Stimulated activated CD8-positive, alpha-beta memory T cell treated with anti-CD3 and anti-CD28 coated beads, Interleukin-4, amount 100 ng/mL, for 4 hours (primary cell): ENCODE measurements at places on chromosomes 5 and 9.

DNA sequence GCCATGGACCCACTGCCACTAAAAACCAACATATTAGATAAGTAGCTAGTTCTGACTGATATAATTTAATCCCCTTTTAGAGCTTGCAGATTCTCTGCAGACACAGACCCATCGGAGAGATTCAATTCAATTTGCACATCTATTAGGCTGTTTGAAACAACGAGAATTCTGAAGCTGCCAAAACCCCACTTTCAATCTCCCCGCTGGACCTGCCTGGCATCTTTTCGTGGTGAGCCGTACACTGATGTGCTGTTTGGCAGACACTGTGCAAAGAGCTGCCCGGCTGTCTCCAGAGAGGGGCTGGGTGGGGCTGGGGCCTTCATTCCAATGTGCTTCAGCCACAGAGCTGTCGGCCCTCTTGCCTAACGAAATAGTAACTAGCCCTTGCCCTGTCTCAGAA is 42.1 kb upstream of the FAM240B start:
- DNase-seq = no peak

- DNase-seq = no peak
Measured at GRCh38 chr9:21543187-21543586, 61.1 kb upstream of the IFNE start.

DNA sequence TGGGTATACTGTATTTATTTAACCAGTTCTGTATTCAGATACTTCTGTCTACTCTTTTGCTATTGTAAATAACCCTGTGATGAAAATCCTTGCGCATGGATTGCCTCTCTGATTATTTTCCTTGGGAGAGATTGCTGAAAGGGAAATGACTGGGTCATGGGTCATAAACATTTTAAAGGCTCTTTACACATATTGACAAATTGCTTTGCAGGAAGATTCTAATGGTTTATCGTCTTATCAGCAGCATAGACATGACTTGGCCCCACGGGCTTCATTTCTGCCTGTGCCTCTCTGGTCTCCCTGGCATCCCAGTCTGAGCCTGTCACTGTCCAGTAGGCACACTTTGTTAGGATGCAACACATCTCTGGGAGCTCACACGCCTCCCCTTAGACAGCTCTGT is 52.3 kb downstream of the RGS3 start:
- no peak for DNase-seq

DNA sequence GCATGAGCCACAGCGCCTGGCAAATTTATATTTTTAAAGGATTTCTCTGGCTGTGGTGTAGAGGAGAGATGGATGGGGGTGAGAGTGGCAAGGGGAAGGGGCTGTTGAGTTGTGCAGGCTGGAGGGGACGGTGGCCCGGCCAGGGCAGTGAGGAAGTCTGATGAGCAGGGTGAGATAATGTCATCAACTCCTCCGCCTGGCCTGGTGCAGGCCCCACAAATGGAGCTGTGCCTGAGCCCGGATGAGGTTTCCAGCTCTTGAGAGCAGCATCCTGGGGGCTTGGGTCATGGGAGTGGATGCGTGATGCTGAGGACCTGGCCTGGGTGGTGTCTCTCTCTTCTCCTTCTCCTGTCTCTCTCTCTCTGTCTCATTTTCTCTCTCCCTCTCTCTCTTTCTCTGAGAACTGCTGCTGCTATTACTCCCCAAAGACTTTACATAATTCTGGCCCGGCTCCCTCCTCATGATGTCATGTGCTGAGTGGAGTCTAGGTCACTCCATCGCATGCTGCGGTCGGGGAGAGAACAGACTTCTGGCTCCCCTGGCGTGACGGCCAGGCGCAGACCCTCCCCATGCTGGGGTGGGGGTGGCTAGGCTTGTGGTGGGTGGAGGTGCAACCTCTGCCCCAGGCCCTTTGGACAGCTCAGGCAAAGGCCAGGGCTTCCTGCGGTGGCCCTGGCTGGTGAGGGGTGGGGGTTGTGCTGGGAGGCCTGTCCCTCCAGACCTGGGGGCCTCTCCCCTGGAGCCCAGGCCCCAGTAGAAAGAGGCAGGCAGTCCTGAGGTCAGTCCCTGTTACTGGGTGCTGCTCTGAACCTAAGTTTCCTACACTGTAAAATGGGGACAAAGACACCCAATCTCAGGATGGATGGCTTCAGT is 26.4 kb downstream of the FGF18 start:
- DNase-seq = no peak

- DNase-seq = no peak
Measured at GRCh38 chr9:78612091-78612490, 315.2 kb downstream of the PSAT1 start.

- no peak for DNase-seq
Measured at GRCh38 chr9:82606071-82606470, 456.9 kb downstream of the RASEF start.

- DNase-seq = no peak
Measured at GRCh38 chr5:68336200-68336599, 120.6 kb downstream of the PIK3R1 start.

DNA sequence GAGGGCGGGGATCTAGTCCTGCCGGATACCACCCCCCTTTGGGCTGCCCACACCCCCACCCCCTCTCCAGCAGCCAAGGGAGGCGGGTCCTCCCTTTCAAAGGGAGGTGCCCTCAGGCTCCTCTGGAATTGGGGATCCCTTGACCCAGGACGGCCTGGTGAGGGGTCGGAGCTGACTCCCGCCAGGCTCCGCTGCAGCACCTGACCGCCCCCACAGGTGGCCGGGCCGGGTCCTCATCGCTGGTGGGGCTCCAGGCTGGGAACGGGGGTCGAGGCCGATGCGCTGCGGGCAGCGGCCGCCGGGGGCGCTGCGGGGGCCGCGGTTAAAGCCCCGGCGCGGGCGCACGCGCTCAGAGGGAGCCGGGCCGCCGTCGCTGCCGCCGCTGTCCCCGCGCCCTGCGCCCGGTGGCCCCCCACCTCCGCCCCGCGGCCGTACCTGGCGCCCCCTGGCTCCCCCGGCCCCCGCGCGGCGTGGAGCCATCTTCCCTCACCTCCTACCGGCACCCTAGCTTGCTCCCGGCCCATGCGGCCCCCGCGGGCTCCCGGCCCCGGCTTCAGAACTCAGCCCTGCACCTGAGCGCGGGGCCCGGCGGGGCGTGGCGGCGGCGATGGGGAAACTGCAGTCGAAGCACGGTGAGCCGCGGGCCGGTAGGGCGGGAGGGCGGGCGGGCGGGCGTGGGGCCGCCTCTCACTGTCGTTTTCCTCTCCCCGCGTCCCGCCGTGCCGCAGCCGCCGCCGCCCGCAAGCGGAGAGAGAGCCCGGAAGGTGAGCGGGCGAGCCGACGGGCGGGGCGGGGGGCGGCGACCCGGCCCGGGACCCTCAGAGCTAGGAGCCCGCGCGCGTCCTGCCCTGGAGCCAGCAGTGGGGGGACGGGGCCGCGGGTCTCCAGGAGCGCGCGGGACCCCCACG is at the start of gene NKD2:
TSS of gene NKD2 (plus strand) at position 352 of the 908 bp plus-strand sequence. CDS start at position 608, 256 bp downstream.
- DNase-seq = no peak

GRCh38 chr5:92380069-92380770 is 997.1 kb upstream of the ARRDC3 start:
- no peak for DNase-seq

DNA sequence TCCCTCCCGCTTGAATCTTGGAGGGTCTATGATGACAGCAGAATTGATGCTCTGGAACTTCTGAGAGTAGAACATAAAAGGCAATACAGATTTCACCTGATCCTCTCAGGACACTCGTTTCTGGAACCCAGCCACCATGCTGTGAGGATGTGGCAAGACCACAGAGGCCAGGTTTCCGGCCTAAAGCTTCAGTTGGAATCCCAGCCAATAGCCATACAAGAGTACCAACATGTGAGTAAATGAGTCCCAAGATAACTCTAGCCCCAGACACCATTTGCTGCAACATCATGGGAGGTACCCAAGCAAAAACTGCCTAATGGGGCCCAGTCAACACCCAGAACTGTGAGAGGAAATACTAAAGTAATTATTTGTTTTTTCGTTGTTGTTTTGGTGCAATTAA is 65.7 kb upstream of the MARCHF11 start:
- no peak for DNase-seq

GRCh38 chr9:80094176-80094771 is 522.5 kb downstream of the TLE4 start:
- DNase-seq = no peak
